Right renal pelvis (tissue), 4 donors: ENCODE measurements at places on chromosomes 7 and 10. TPM values are rescaled to one million over a fixed set of nuclear protein-coding genes. Genes with fewer than 3 reads are reported as not detected.

The FOXI2 gene
- 1.2 TPM for polyA plus RNA-seq

The GNGT1 gene
- 0.03 TPM for polyA plus RNA-seq

The OR2A2 gene
- polyA plus RNA-seq, result not detected

The AGBL3 gene
- polyA plus RNA-seq, result 11.0 TPM

The TAS2R3 gene
- polyA plus RNA-seq, result 0.44 TPM

The GHRHR gene
- polyA plus RNA-seq, result 0.32 TPM

The ACTL6B gene
- polyA plus RNA-seq, result not detected

The VENTX gene
- polyA plus RNA-seq, result 0.18 TPM

The AKR1C8 gene
- 0.64 TPM for polyA plus RNA-seq

The SORBS1 gene
- 29.7 TPM for polyA plus RNA-seq

The LRRC61 gene
- polyA plus RNA-seq, result 21.5 TPM

The SORCS1 gene
- 7.5 TPM for polyA plus RNA-seq

The LGI1 gene
- polyA plus RNA-seq, result 8.2 TPM
